ENCODE measurements at places on chromosomes 13 and 19.

DNA sequence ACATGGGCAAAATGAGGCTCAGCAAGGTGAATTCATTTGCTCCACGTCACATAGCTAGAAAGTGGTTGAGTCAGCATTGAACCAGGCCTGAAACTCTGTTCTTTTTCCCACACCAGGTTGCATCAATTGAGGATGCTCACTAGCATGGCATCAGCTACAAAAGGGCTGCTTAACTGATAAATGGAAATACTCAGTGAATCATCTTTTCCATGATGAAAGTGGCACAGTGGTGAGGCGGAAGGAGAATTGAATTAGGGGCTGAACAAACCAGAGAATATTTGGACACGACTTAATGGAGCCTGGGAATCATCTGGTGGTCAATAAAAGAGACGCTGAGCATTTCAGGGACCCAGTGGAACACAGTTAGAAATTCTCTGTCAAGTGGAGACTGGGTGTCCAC, 320.1 kb upstream of the MAB21L1 start:
- no peak for DNase-seq

DNA sequence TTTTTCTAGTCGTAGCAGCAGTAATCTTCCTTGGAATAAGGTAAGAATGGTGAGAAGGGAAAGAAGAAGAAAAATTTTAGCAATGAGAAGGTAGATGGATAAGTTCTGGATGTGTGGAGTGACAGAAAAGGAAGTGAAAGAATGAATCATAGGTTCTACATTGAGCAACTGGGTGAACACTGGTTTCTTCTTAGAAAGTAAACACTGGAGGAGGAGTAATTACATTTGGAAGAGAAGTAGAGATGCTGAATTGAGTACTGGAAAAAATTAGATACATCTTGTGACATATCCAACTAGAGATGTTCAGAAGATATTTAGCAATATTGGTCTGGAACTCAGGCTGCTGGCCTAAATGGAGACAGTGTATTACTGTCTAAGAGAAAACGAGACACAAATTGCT, 148.5 kb downstream of the GPC5 start:
- no peak for DNase-seq

GRCh38 chr19:423691-424466, 14.9 kb upstream of the C2CD4C start:
- DNase-seq = no peak

DNA sequence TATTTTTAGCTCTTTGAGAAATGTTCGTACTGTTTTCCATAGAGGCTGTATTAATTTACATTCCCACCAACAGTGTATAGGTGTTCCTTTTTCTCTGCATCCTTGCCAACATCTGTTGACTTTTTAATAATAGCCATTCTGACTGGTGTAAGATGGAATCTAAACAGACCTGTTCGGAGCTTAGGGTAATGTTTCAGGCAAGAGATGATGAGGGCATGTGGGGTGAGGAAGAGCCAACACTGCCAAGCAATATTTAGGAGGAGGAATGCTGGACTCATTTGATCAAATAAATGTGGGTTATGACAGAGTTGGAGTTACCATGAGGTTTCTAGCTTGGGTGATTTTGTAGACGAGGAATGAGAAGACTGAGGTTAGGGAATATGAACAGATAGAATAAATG, 382.9 kb downstream of the KLF12 start:
- no peak for DNase-seq

GRCh38 chr19:8610041-8610935, at the start of gene ADAMTS10:
Gene ADAMTS10, minus strand, starts transcription at chr19:8610715. Its CDS starts 5,005 bp downstream, at chr19:8605710.
- DNase-seq = peak; percentile 23

DNA sequence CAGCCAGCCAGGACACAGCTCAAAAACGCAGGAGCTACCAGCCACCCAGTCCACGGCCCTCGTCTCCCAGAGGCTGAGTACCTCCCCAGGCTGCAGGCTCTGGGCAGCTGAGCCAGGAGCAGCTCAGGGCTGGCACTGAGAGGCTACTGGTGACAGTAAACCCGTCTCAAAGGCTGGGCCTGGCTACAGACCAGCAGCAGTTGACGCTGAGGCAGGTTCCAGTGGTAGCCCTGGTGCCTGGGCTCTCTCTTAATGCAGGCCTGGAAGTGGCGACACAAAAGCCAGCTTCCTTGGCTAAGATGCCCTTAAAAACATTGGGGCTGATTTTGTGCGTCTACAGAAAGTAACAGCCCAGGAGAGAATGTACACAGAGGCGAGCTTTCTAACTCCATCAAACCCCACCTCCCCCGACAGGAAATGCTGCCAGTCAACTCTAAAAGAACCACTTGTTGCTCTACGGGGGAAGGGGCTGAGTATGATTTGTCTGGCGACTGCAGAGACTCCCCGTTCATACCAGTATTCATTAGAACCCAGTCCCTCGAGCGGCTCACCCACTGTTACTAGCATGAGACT, 126.3 kb downstream of the STK24 start:
- DNase-seq = peak; percentile 46

GRCh38 chr19:43525836-43526771, 897 bp downstream of the ETHE1 start:
- DNase-seq = peak; percentile 35

- no peak for DNase-seq
Measured at GRCh38 chr13:67075239-67075638, 154.9 kb downstream of the PCDH9 start.

DNA sequence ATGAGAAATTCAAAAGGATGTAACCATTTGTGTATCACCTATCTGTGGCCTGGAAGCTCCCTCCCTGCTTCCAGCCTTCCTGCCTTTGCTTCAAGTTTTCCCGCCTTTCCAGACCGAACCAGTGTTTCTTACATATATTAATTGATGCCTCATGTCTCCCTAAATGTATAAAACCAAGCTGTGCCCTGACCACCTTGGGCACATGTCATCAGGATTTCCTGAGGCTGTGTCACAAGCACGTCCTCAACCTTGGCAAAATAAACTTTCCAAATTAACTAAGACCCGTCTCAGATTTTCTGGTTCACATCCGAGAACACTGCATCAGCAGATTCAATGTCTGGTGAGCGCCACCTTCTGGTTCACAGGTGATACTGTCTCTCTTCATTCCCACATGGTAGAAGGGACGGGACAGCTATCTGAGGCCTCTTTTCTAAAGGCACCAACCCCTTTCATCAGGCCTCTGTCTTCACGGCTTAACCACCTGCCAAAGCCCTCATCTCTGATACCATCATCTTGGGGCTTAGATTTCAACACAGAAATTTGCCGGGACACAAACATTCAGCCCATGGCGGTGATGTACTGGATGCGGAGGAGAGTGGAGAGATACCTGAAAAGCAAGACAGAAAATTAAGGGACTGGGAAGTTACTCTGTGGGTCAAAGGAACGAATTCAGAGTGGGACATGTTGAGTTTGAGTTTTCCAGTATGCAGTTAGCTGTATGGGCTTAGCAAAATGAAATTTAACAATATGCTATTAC, 58.7 kb upstream of the PABPC3 start:
- peak; percentile 66 for DNase-seq

GRCh38 chr19:17479325-17479791, 9.0 kb downstream of the SLC27A1 start:
- DNase-seq = no peak

DNA sequence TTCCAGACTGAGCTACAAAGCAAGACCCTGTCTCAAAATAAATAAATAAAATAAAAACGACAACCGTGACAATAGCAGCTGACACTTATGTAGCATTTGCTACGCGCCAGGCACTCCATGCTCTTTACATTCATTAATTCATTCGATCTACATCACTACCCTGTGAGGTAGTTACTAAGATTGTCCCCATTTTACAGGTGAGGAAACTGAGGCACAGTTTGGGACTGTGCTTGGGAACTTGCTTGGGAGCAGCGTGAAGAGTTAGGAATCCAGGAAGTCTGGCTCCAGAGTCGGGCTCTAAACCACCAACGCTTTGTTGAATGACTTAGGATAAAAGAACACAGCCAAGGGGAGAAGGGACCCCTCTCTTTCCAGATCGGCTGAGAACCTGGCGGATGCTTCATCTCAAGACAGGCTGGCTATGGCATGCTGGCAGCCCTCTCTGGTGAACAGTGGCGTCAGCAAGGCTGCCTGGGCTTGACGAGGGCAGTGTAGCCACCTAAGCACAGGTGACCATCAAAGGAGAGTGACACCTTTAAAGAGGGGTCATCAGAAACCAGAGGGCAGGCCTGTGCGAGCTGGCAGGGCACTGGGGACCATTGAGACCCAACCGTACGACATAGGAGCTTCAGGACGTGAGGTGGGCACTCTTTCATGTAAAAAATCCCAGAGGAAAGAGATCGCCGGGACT, 591 bp downstream of the DOHH start:
- DNase-seq = no peak

DNA sequence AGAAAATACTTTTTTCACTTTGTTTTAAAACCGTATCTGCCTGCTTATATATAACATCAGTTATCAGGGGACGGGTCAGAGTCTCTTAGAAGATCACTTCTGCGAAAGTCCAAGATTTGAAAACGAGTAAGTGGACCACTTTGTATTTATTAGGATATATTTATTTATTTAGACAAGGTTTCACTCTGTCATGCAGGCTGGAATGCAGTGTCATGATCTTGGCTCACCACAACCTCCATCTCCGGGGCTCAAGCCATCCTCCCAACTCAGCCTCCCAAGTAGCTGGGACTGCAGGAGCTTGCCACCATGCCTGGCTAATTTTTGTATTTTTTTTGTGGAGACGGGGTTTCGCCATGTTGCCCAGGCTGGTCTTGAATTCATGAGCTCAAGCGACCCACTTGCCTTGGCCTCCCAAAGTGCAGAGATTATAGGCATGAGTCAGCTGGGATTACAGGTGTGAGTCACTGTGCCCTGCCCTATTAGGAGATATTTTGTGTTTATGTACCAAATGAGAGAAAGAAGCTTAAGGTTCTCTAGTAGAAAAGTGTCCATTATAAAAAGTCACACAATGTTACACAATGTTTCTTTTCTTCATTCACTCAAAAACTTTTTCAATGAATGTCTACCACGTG, 39.5 kb downstream of the RASL11A start:
- DNase-seq = no peak

GRCh38 chr19:15864824-15865223, 33.0 kb downstream of the CYP4F2 start:
- no peak for DNase-seq

- DNase-seq = no peak
Measured at GRCh38 chr19:51735759-51736449, 12.1 kb upstream of the HAS1 start.

DNA sequence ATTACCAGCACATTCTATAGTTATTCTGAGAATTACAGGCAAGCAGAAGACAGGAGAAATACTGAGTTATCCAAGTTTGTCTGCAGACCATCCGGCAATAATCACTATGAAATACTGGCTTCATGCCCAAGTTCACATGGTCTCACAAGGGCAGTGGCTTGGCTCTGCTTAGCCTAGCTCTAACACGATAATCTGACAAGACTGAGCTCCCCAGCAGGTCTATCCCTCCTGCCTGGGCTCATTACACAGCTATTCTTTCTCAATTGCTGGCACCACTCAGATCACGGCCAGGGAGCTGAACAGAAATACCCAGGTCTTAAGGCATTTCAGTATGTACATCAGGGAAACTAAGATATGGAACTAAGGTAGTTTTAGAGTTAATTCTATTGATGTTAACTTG, 361.6 kb upstream of the PCDH20 start:
- DNase-seq = no peak

DNA sequence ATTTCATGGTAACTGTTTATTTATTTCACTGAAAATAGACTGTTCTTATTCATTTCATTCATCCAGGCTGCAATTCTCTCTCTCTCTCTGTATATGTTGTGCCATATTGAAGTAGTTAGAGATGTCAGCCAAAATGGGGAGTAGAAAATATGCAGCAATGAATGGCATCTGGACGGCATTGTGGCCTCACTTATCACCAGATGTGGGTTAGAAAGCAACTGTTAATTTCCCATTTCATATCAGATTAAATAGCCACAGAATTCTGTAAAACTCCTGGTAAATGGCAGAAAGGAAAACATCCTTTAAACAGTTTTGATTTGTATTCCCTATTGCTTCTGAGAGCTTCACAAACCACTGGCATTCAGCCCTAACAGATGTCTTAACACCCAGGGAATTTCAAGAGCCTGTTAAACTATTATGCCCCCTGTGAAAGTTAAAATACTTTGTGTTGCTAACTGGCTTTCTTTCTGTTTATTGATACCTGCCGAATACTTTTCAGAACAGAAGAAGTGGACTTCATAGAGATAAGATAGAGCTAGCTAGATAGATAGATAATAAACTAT, 1763.3 kb upstream of the MIR17HG start:
- no peak for DNase-seq

DNA sequence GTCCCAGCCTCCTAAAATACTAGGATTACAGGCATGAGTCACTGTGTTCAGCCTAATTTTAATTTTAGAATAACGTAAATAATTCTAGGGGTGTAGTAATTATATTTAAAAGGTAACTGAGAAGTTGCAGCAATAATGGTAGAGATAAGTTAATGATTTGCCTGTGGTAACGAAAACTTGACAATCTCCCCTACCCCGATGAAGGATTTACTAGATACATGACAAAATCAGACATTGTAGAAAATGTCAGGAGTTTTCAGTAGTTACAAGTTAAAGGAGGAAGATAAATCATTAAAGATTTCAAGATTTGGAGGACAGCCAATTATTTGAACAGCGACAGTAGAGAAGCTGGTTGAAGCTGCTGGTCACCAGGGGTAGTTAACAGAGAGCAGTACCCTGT, 652.2 kb upstream of the PCDH20 start:
- no peak for DNase-seq

DNA sequence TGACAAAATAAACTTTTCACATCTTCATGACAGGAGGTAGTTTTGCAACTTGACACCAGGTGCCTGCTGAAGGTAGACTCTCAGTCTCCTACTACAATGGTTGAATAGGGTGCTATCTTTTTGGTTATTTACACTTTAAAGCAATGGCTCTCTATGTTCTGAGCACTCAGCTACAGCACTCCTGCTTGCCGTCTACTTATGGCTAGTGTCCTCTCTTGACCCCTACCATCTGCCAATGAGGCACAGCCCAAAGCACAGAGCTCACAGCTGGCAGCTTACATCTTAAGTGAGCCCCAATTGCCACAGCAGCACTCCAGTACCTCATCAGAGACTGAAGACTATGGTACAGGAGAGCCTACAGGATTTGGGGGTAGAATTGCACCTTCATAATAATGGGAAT, 11.4 kb downstream of the ZNF708 start:
- no peak for DNase-seq

GRCh38 chr19:32171719-32172151, 173.7 kb upstream of the ZNF507 start:
- no peak for DNase-seq
